ENCODE measurements at places on chromosomes 5 and 9.
A peak's percentile ranks its signal among the peaks of the same experiment; 100 is the strongest.

DNA sequence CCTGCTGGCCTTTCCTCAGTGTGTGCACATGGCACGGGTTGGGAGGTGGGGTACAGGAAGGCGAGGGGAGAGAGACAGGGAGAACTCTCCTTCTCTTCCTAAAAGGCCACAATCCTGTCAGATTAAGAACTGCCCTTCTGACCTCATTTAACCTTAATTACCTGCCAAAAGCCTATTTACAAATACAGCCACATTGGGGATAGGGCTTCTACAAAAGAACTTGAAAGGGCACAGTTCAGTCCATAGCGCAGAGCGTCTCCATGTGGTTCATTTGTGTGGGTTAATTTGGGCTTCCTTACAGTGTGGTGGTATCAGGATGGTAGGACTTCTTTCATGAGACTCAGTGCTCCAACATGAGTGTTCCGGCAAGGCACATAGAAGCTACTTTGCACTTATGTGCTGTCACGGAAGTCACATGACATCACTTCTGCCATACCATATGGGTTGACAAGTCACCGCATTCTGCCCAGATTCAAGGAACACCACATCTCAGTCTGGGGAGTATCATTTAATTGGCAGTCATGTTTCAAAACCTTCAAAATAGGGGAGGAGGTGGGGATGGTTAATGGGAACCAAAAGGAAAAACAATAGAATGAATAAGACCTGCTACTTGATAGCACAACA is 46.8 kb downstream of the NLN start:
- DNase-seq = no peak

GRCh38 chr9:24342457-24342856 is 203.2 kb downstream of the IZUMO3 start:
- no peak for DNase-seq

- no peak for DNase-seq
Observed at GRCh38 chr5:128453121-128453520, 84.9 kb downstream of the FBN2 start.

- no peak for DNase-seq
Observed at GRCh38 chr9:75181750-75182149, 93.4 kb downstream of the OSTF1 start.

GRCh38 chr9:135765416-135765815 is 63.4 kb downstream of the KCNT1 start:
- no peak for DNase-seq

DNA sequence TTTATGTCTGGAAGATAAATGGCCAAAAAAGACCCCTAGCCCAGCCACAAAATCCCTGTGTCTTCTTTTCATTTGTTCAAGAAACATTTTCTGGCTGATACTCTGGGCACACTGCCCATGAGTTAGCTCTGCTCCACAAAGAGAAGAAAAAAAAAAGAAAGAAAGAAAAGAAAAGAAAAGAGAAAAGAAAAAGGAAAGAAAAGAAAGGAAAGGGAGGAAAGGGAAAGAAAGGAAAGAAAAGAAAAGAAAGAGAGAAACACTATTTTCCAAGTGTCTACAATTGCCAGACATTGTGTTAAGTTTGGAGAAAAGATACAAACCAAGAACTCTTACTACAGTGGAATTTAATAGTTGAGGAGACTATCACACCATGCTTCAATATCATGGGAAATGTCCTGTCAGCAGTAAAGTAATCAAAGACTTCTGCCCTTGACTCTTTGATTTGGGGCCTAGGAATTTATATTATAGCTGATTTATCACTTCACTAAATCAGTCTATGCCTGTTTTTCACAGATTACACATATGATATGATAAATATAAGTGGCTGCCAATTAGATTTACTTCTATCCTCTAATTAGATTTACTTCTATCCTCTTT is 3.0 kb downstream of the TRMO start:
- DNase-seq = no peak

GRCh38 chr9:107710953-107711352 is 221.4 kb upstream of the KLF4 start:
- DNase-seq = no peak

- DNase-seq = no peak
Observed at GRCh38 chr9:38018958-38019602, 49.9 kb downstream of the SHB start.

DNA sequence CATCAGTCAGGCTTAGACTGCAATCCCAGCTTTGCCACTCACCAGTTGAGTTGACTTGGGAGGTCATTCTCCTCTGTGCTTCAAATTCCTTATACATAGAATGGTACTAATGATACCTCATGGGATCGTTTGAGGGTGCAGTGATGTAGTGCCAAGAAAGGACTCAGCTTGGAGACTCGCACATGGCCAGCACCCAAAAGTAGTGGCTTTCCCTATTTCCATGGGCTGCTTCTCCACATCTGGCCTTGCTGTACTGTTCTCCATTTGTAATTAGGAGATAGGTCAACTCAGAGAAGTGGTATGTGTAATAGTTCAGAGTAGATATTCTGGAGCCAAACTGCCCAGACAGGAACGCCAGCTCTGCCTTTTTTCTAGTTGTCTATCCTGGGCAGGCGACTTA is 5.5 kb downstream of the CCL19 start:
- no peak for DNase-seq

DNA sequence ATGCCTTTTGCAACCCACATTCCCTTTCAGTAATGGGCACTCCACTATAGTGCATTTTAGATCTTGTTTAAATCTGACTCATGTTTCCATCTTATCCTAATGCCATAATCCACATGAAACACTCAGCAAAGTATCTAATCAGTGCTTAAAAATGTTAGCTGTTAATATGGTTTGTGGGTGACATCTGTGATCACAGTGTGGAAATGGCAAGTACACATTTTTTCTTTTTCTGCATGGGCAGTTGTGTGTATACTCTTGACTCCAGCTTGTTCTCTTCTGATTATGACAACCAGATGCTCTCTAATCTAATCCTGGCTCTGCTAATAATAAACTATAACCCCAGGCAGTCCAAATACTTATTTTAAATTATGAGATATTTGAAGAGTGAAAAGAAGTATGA is 103.3 kb downstream of the EDIL3 start:
- no peak for DNase-seq

GRCh38 chr9:75607521-75607920 is 283.0 kb upstream of the PCSK5 start:
- DNase-seq = no peak

- no peak for DNase-seq
Observed at GRCh38 chr9:89711866-89712265, 107.1 kb downstream of the GADD45G start.

DNA sequence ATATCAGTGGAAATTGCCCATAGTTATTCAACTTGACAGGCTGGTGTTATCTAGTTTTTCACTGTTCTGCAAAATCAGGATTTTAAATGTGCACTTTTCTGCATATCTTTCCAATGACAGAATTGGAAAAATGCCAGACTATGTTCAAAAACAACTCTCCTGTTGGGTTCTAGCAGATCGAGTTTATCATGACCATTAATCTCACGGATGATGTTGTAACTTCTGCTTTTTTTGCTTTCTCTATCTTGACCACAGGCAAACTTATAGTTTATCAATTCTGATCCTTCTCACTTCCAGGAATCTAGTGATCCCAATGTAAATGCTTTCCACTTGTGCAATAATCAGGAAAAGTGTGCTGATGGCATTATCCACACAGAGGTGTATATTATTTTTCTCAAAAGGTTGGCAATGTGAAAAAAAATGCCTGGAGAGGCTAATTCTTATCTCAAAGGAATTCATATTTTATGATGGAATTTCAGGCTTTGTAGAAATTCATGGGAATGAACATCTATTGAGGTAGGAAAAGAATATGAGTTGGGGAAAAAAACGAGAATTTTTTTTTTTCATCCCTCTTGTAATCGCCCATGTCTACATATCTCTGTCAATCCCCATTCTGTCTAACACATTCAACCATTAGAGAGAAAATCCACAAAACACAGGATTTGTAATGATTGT is 73.6 kb upstream of the DAB2 start:
- no peak for DNase-seq

- DNase-seq = peak; percentile 29
Observed at GRCh38 chr9:87872079-87872624, 10.5 kb upstream of the SPATA31E1 start.

DNA sequence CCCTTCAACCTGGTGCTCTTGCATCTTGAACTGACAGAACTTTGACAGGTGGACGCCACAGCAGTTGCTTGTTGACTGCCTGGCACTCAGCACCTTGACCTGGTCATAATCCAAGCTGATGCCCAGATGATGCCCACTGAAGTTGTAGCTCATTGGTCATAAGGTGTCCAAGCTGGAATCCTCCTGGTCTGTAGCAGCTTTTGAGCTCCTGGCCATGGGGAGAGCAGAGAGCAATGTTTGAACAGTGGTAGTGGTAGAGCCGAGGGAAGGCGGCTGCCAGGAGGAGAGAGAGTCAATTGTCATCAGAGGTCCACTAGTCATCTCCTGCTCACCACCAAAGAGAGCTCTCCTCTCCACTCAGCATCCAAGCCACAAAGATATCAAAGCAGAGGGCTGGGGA is 23.3 kb downstream of the CSF2 start:
- DNase-seq = no peak

- DNase-seq = no peak
Observed at GRCh38 chr5:98588215-98588614, 185.2 kb upstream of the RGMB start.

- DNase-seq = no peak
Observed at GRCh38 chr5:71522151-71522550, 65.0 kb upstream of the MCCC2 start.

- DNase-seq = no peak
Observed at GRCh38 chr5:84237126-84237525, 147.6 kb downstream of the EDIL3 start.

DNA sequence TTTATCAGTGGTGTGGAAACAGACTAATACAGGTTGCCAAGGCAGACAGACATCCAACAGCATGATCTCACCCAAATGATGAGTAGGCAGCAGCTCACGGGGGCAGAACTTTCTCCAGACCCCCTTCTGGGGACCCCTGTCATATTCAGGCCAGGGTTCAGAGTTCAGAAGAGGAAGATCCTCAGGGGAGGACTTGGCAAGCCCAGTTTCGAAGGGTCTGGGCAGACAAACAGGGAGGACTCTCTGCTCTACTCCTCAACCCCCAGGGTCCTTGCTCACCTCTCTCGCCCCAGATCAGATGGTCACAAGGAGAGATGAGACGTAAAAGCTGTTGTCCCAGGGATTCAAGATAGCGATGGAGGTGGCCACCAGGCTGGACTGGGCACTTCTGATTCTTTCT is 215.1 kb upstream of the MVB12B start:
- no peak for DNase-seq

DNA sequence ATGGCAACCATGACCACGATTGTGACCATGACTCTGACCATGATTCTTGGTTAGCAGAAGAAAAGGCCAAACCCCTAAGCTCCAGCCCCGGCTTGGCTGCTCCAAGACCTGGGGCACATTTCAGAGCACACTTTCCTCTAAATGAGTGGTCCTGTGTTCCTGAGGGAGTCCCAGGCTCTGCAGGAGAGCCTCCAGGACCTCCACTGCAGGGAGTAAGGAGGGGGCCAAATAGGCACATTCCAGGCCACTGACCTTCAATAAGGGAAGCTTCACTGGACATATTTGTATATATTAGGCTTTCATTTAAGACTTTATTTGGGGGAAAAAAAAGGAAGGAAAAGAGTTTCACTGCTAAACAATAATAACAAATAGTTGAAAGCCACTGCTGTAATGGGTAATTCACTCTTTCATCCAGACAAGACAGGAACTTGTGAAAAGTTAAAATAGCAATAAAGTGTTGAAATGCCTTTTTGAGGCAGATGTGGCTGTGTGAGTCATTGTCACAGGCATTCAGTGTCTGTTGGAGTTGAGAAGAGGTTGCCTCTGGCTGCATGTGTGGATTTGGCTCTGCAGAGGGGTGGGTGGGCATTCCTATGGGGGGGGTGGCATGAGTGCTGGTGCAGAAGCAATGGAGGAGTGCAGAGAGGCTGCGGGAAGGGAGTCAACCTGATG is 63.9 kb upstream of the TGFBR1 start:
- DNase-seq = no peak

- no peak for DNase-seq
Observed at GRCh38 chr5:150499437-150499956, 8.4 kb upstream of the NDST1 start.

GRCh38 chr5:72369711-72370110 is 49.5 kb downstream of the PTCD2 start:
- DNase-seq = no peak

DNA sequence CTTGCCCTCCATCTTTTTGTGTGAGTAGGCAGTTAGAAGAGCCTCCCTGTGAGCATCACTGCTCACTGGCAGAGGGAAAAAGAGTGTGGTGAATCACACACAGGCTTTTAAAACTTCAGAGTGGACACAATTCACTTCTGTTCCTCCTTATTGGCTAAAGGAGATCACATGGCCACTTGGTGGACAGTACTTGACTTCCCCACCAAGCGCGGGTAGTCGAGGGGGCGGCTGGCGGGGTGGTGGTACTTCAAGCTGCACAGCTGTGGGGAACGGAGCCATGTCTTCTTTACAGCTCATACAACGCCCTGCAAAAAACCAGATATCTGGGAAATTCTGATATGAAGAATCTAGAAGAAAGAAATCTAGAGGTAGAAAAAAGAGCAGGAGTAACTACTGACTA is 95.4 kb downstream of the PAM start:
- no peak for DNase-seq

GRCh38 chr5:177270653-177271052 is 32.9 kb downstream of the RAB24 start:
- DNase-seq = no peak

DNA sequence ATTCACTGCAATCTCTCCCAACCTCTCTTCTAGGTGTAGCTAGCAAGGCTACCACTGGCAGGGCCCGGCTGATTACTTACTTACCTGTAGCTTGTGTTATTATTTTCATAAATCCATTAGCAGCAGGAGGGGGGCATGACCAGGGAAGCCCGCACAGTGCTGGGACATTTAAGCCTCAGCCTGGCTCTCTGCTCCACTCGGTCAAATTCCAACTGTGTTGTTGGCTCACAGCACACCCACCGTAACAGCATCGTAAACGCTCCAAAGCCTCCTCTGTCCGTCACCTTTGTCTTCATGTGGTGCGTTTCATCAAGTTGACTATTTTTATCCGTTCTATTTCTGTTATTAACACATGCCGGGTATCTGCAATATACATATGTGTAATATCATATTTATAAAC is 264.7 kb downstream of the NSG2 start:
- DNase-seq = peak; percentile 22

- DNase-seq = peak; percentile 53
Observed at GRCh38 chr9:87812375-87813118, 70.1 kb upstream of the SPATA31E1 start.

DNA sequence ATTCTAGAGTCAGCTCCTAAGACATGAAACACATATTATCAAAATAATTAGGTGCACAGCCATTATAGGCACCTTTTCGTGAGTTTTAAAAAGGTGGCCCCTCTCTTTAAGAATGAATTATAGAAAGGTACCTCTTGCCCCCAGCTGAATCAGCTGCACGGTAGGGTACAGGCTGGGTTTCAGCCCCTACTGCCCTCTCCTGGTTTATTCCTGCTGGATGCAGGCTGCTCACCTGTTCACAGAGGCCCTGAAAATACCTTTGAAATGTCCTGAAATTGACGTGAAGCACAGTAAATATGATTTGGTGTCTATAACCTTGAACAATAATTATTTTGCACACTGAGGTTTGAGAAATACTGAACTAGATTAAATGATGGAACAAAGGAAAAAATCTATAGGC is 504.8 kb upstream of the SGCD start:
- no peak for DNase-seq

- no peak for DNase-seq
Observed at GRCh38 chr9:93262537-93263310, 78.8 kb downstream of the WNK2 start.

GRCh38 chr9:75265525-75265972 is 177.2 kb downstream of the OSTF1 start:
- DNase-seq = peak; percentile 62
